ENCODE measurements at places on chromosomes 16 and 17. TPM values are rescaled to one million over a fixed set of nuclear protein-coding genes. Genes with fewer than 3 reads are reported as not detected.

DNA sequence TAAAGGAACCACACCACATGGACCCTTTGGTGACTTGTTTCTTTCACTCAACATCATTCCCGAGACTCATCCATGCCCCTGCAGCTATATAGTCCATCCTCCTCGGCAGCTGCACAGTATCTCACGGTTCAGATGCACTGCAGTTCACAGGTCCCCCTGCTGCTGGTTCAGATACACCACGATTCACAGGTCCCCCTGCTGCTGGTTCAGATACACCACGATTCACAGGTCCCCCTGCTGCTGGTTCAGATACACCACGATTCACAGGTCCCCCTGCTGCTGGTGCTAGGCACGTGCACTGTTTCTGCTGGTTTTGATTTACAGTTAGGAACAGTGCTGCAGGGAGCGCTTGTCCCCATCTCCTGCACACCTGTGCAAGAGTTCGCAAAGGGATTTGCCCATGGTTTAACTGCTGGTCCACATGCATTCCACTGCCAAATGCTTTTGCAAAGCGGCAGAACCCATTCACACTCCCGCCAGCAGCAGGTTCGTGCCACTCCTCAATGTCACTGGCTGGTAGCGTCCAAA is 3.8 kb downstream of the HSDL1 start:
- no peak overlapping the region for H3K27ac ChIP-seq
- peaks cover 41% of the 10 kb centered on the region for H3K4me1 ChIP-seq
- H3K4me3 ChIP-seq: no peak overlapping the region
- H3K27me3 ChIP-seq: no peaks in the 10 kb centered on the region
- peak; percentile 21 for DNase-seq

GRCh38 chr17:73879987-73880386 is 235.7 kb upstream of the SDK2 start:
- H3K27ac ChIP-seq: no peak overlapping the region
- no peak overlapping the region for H3K4me3 ChIP-seq
- H3K27me3 ChIP-seq: no peaks in the 10 kb centered on the region
- H3K4me1 ChIP-seq: no peaks in the 10 kb centered on the region
- H3K36me3 ChIP-seq: no peaks in the 10 kb centered on the region

DNA sequence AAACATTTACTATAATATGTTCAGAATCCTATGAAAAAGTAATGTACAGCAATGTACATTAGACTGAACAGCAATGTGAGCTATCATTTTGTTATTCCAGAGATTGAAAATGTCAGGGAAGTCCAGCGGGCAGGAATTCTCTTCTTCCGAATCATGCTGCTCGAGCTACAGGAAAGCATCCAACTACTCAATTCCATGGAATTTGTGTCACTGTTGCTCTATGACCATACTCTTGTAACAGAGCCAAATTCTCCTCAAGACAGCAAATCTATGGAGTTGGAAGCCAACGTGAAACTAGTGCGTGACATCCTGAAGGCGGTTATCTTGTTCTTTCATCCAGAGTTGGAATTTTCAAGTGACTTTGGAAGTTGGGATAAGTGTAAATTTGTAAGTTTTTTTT is 24.8 kb upstream of the NSRP1 start:
- no peaks in the 10 kb centered on the region for H3K36me3 ChIP-seq
- H3K27me3 ChIP-seq: peaks cover 12% of the 10 kb centered on the region
- no peak overlapping the region for H3K4me3 ChIP-seq

Gene CPHXL2
- total RNA-seq: not detected

GRCh38 chr16:24255456-24256371 is at the start of gene CACNG3:
CACNG3 (plus strand) TSS chr16:24256335; CDS start chr16:24256755, 420 bp downstream.
- peaks cover 51% of the 10 kb centered on the region for H3K27me3 ChIP-seq
- H3K4me3 ChIP-seq: no peak within 1 kb of the TSS
- H3K27ac ChIP-seq: no peak within 1 kb of the TSS
- H3K4me1 ChIP-seq: peaks cover 3% of the 10 kb centered on the region
- peak; percentile 83 for DNase-seq
- H3K36me3 ChIP-seq: no peaks in the 10 kb centered on the region

- DNase-seq: no peak
- H3K4me3 ChIP-seq: no peak overlapping the region
- peaks cover 12% of the 10 kb centered on the region for H3K4me1 ChIP-seq
These were observed 71.1 kb upstream of the DNAH17 start for GRCh38 chr17:78648293-78648692.

- H3K27ac ChIP-seq: no peak overlapping the region
- no peak overlapping the region for H3K4me3 ChIP-seq
- peaks cover 10% of the 10 kb centered on the region for H3K27me3 ChIP-seq
- H3K4me1 ChIP-seq: no peaks in the 10 kb centered on the region
These were observed 69.1 kb downstream of the SRCIN1 start for GRCh38 chr17:38536661-38537060.

Gene KRTAP9-8
- not detected for total RNA-seq

Gene KRTAP4-1
- total RNA-seq: not detected

GRCh38 chr16:65510850-65511249 is 389.0 kb upstream of the CDH11 start:
- H3K27ac ChIP-seq: no peak overlapping the region
- no peaks in the 10 kb centered on the region for H3K4me1 ChIP-seq
- no peak for DNase-seq
- no peak overlapping the region for H3K4me3 ChIP-seq
- H3K27me3 ChIP-seq: no peaks in the 10 kb centered on the region

DNA sequence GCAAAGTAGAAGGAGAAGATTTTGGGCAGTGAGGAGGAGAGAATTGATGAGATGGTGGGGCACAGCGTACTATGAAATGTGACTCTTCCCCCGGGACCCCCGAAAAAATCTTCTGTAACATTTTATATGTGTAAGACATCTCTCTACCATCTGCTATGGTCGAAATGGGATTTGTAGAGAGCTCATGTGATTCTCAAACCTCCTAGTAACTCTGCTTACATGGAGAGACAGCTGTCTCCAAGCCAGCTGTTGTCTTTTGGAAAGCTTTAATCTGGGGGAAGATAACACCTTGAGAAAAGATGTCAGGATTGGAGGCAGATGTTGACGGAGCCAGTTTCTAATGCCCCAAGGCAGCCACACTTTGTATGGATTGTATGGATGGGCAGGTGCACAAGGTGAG is 94.1 kb downstream of the PRKCB start:
- H3K36me3 ChIP-seq: peaks cover 11% of the 10 kb centered on the region
- no peak overlapping the region for H3K4me3 ChIP-seq
- H3K27ac ChIP-seq: no peak overlapping the region
- peaks cover 18% of the 10 kb centered on the region for H3K4me1 ChIP-seq
- no peaks in the 10 kb centered on the region for H3K27me3 ChIP-seq

DNA sequence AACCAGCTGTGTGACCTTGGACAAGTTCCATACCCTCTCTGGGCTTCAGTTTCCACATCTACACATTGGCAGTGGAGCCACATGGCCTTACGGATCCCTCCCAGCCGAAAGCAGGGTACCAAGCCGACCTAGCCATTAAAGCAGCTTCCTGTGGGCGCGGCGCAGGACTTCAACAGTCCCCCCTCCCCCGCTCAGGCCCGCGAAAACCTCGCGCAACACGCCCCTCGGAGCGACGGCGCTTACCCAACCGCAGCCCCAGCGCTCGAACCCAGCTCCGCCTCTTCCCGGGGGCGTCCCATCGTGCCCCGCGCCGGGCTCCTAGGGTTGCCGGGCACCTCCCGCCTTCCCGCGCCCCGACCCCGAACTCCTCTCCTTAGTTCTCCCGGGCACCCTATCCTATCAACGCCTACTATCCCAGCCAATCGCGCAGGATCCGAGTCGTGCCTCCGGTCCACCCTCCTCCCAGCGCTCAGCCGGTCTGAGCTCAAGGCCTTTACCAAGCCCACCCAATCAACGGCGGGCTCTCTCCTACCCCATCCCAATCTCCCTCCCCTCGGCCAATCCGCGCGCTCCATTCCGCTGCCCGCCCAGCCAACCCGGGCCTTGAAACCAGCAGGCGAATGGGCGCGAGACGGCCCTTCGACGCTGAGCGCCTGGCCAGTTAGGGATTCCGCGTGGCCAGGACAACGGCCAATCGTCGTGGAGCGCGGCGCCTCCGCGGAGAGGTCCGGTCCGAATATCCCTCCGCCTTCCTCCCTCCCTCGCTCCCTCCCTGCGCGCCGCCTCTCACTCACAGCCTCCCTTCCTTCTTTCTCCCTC is at the start of gene KPNB1:
TSS of gene KPNB1 (plus strand) at position 767 of the 819 bp plus-strand sequence. CDS start 326 bp downstream, outside the sequence.
- H3K27me3 ChIP-seq: no peaks in the 10 kb centered on the region
- H3K27ac ChIP-seq: peak within 1 kb of the TSS; percentile 98
- peak; percentile 100 for DNase-seq
- H3K36me3 ChIP-seq: peaks cover 35% of the 10 kb centered on the region

DNA sequence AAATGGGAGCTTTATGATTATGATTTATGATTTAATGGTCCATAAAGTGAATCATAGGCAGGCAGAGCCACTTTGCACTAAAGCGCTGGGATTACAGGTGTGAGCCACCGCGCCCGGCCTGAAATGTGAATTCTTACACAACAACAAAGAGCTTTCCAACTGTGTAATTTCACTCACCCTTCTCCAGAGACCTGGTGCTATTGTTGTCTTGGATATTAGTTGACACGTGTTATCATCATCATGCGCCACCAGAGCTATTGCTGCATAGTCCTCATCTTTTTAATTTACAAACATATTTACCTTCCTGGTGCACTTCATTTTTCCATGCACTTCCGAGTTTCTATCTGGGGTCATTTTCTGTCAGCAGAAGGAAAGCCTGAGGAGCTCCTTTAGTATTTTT is 4.8 kb upstream of the UTS2R start:
- no peak for DNase-seq
- no peak overlapping the region for H3K27ac ChIP-seq
- no peak overlapping the region for H3K4me3 ChIP-seq
- H3K4me1 ChIP-seq: peaks cover 11% of the 10 kb centered on the region

DNA sequence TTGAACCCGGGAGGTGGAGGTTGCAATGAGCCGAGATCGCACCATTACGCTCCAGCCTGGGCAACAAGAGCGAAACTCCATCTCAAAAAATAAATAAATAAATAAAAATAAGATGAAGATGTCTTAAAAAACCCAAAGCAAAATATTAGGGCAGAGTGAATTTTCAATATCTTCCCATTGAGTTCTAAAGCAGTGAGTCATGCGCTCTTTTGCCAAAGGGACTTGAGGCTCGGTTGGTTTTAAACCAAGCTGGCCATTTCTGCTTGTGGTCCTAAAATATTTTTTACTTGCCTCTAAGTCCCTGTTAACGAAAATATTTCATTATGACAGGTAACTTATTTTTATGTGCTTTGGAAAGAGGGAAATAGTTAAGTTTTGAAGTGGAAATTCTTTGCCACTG is 4.7 kb downstream of the PAFAH1B1 start:
- H3K4me1 ChIP-seq: peaks cover 60% of the 10 kb centered on the region
- no peak overlapping the region for H3K4me3 ChIP-seq
- H3K27ac ChIP-seq: no peak overlapping the region
- H3K36me3 ChIP-seq: peaks cover 8% of the 10 kb centered on the region
- DNase-seq: no peak

DNA sequence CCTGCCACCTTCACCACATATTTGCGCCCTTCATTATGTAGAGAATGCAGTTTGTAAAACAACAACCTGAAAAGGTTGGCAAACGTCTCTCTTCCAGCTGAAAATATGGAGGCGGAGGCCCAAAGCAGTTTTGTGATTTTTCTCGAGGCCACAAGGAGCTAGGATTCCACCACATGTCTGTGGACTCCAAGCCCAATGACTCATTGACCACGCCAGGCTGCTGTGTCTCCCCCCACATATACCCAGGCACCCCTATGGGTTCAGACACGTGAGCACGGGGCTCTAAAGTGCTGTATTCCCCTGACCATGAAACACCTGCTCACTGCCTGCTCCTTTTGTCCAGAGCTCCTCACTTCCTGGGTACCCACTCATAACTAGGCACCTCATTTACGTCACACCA is 121.4 kb upstream of the CDH5 start:
- H3K27ac ChIP-seq: no peak overlapping the region
- no peaks in the 10 kb centered on the region for H3K4me1 ChIP-seq
- H3K4me3 ChIP-seq: no peak overlapping the region
- H3K36me3 ChIP-seq: no peaks in the 10 kb centered on the region
- no peak for DNase-seq

Gene KRTAP4-6
- total RNA-seq: not detected

DNA sequence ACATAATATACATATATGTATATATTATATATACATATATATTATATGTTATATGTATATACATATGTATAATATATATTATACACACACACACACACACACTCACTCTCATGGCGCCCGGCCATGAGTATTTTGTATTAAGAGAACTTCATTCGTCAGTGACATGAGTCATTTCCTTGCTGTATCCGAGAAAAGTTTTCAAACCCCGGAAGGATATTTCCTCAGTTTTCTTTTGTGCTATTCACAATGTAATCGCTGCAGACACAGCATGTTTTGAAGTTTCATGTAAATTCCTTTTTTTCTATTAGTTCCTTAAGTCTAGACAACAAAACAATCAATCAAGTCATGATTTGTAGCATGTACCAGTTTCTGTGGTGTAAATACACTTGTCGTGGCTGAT is 33.3 kb downstream of the OR1D5 start:
- H3K27ac ChIP-seq: no peak overlapping the region
- H3K27me3 ChIP-seq: no peaks in the 10 kb centered on the region
- no peak overlapping the region for H3K4me3 ChIP-seq
- no peaks in the 10 kb centered on the region for H3K4me1 ChIP-seq
- no peak for DNase-seq
- H3K36me3 ChIP-seq: no peaks in the 10 kb centered on the region

GRCh38 chr16:68839831-68840230 is 3.5 kb upstream of the TANGO6 start:
- H3K27me3 ChIP-seq: no peaks in the 10 kb centered on the region
- H3K4me1 ChIP-seq: peaks cover 11% of the 10 kb centered on the region
- no peak overlapping the region for H3K4me3 ChIP-seq
- DNase-seq: no peak

Gene WNT3
- not detected for total RNA-seq

GRCh38 chr17:1153795-1154546 is 25.8 kb downstream of the ABR start:
- no peak for DNase-seq
- H3K36me3 ChIP-seq: no peaks in the 10 kb centered on the region
- no peak overlapping the region for H3K27ac ChIP-seq
- no peaks in the 10 kb centered on the region for H3K4me1 ChIP-seq

DNA sequence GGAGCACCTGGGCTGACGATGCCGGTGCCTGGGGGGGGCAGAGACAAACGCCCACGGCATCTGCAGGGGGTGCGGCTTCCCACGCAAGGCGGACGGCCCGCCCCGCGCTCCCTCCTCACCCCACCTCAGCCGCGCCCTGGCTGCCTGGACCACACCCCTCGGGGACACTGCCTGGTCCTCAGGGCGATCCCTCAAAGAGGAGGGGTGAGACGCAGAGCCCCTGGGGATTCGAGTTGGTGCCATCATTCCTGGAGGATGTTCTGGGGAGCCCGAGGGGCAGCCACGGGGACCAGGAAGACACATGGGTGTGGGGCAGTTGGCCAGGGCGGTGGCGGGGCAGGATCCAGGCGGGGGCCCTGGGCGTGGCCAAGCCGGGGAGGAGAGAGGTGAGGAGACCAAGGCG is 3.9 kb downstream of the IGFALS start:
- DNase-seq: no peak
- peaks cover 9% of the 10 kb centered on the region for H3K4me1 ChIP-seq
- H3K36me3 ChIP-seq: no peaks in the 10 kb centered on the region
- no peak overlapping the region for H3K4me3 ChIP-seq
- no peaks in the 10 kb centered on the region for H3K27me3 ChIP-seq

- H3K4me1 ChIP-seq: peaks cover 28% of the 10 kb centered on the region
These were observed 2.5 kb upstream of the MT1X start for GRCh38 chr16:56679818-56680217.

Gene OTOP2
- total RNA-seq: not detected

Gene TMIGD1
- total RNA-seq: not detected

- no peak overlapping the region for H3K27ac ChIP-seq
- no peaks in the 10 kb centered on the region for H3K27me3 ChIP-seq
- H3K36me3 ChIP-seq: peaks cover 27% of the 10 kb centered on the region
- peak; percentile 26 for DNase-seq
These were observed 18.6 kb upstream of the SLC5A10 start for GRCh38 chr17:18933102-18934058.
